ENCODE measurements at places on chromosomes 5 and 9. TPM values are rescaled to one million over a fixed set of nuclear protein-coding genes. Genes with fewer than 3 reads are reported as not detected.
A peak's percentile ranks its signal among the peaks of the same experiment; 100 is the strongest.

CTNNAL1 gene
- 30.2 TPM for total RNA-seq

PDCD1LG2 gene
- total RNA-seq: 0.15 TPM

- DNase-seq: no peak
- H3K4me3 ChIP-seq: no peak overlapping the region
- no peaks in the 10 kb centered on the region for H3K27me3 ChIP-seq
Measured at GRCh38 chr5:112823656-112824055, 37.4 kb upstream of the SRP19 start.

DPM2 gene
- total RNA-seq: 38.9 TPM

DNA sequence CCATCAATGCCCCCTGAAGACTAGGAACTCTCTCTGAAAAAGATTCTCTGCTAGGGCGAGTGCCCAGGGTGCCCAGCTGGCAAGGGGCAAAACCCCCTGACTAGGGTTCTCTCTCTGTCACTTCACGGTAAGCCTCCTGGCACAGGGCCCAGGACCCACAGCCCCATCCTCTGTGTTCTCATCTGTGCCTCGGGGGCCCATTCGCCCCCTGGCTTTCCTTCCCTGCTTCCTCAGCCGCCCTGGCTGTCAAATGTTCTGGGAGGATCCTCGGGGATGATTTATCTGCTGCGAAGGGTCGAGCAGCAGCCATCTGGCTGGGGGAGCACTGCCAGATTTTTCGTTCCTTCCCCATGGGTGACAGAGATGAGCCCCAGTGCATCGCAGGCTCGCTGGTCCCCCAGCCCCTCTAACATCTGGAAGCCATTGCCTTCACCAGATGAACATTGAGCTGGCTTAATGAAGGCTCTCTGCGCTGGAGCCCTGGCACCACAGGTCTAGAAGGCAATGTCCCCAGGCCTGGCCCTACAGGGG is 24.2 kb downstream of the HMCN2 start:
- no peaks in the 10 kb centered on the region for H3K36me3 ChIP-seq
- no peaks in the 10 kb centered on the region for H3K27me3 ChIP-seq
- no peak overlapping the region for H3K4me3 ChIP-seq
- no peak for DNase-seq

AGXT2 gene
- not detected for total RNA-seq

GRCh38 chr5:10364186-10364689 is 10.7 kb downstream of the MARCHF6 start:
- H3K27ac ChIP-seq: no peak overlapping the region
- no peak for DNase-seq
- no peaks in the 10 kb centered on the region for H3K27me3 ChIP-seq
- H3K36me3 ChIP-seq: no peaks in the 10 kb centered on the region
- H3K4me1 ChIP-seq: no peaks in the 10 kb centered on the region
- no peak overlapping the region for H3K4me3 ChIP-seq

DNA sequence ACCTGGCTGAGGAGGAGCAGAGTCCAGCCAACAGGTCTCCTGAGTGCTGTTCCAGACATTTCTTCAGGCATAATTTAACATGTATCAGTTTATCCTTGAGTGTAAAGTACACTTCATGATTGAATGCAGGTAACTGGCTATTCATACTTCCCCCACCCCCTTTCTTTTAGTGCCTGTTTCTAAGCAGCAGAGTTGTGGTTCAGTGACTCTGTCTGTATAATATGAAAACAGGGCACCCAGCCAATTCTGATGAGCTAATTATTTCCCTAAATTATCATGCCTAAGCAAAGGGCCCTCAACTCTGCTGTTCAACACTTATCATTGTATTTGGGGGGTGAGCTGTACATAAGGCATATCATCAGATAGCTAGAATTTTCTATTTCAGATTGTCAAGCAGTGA is 51.9 kb upstream of the ZSWIM6 start:
- no peak overlapping the region for H3K4me3 ChIP-seq
- H3K4me1 ChIP-seq: peaks cover 7% of the 10 kb centered on the region
- no peaks in the 10 kb centered on the region for H3K27me3 ChIP-seq
- no peak overlapping the region for H3K27ac ChIP-seq
- DNase-seq: no peak

REEP2 gene
- 3.2 TPM for total RNA-seq

PCDHB9 gene
- 0.53 TPM for total RNA-seq

DNA sequence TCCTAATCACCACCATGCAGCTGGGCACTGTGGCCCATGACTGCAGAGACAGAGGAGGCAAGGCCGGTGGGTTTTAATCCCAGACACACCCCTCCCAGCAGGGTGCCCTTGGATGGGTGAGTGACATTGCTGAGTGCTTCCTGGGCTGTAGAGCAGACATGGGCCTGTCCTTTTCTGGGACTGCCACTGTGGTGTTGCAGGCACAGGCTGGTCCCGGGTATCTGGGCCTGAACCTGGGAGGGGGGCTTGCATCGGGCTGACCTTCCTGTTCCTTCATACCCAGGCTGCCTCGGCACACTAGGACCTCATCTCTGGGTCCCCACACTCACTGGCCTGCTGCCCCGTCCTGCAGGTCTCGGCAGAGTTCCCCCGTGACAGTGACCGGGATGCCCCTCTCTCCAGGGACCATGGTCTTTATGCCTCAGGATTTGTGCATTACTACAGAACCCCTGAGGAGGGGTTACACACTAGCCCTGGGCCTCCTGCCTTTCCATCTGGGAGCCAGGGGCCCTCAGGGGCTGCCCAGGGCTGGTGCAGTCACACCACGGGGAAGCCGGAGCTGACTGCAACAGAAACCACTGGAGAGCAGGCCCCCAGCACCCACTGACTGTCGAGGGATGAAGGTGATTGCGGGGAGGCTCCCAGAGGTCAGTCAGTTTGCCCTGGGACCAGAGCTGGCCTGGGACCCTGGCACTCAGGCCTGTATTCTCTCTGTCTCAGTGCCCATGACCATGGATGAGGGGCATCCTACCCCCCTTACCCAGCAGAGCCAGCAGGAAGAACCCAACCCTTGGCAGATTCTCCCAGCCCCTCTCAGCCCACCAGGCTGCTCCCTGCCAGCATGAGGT is 8.9 kb upstream of the SLC25A48 start:
- no peak for DNase-seq
- no peaks in the 10 kb centered on the region for H3K27me3 ChIP-seq
- no peaks in the 10 kb centered on the region for H3K36me3 ChIP-seq
- no peak overlapping the region for H3K27ac ChIP-seq
- H3K4me1 ChIP-seq: no peaks in the 10 kb centered on the region

- no peaks in the 10 kb centered on the region for H3K4me1 ChIP-seq
- no peak for DNase-seq
- H3K4me3 ChIP-seq: no peak overlapping the region
- no peaks in the 10 kb centered on the region for H3K27me3 ChIP-seq
- H3K27ac ChIP-seq: no peak overlapping the region
- no peaks in the 10 kb centered on the region for H3K36me3 ChIP-seq
Measured at GRCh38 chr5:58274191-58274590, 185.7 kb downstream of the PLK2 start.

GRCh38 chr5:124658867-124659557 is 87.4 kb downstream of the ZNF608 start:
- H3K36me3 ChIP-seq: no peaks in the 10 kb centered on the region
- peak overlapping the region; percentile 36 for H3K27ac ChIP-seq
- peaks cover 34% of the 10 kb centered on the region for H3K4me1 ChIP-seq
- H3K4me3 ChIP-seq: no peak overlapping the region
- DNase-seq: no peak

GRCh38 chr9:136974817-136975535 is 2.3 kb upstream of the PTGDS start:
- H3K27ac ChIP-seq: no peak overlapping the region
- no peaks in the 10 kb centered on the region for H3K36me3 ChIP-seq
- DNase-seq: no peak
- H3K27me3 ChIP-seq: no peaks in the 10 kb centered on the region
- H3K4me3 ChIP-seq: no peak overlapping the region

- H3K36me3 ChIP-seq: no peaks in the 10 kb centered on the region
- H3K27ac ChIP-seq: no peak overlapping the region
- H3K4me3 ChIP-seq: no peak overlapping the region
- H3K4me1 ChIP-seq: no peaks in the 10 kb centered on the region
- H3K27me3 ChIP-seq: no peaks in the 10 kb centered on the region
Measured at GRCh38 chr9:115411993-115412452, 294.1 kb upstream of the TNC start.

DNA sequence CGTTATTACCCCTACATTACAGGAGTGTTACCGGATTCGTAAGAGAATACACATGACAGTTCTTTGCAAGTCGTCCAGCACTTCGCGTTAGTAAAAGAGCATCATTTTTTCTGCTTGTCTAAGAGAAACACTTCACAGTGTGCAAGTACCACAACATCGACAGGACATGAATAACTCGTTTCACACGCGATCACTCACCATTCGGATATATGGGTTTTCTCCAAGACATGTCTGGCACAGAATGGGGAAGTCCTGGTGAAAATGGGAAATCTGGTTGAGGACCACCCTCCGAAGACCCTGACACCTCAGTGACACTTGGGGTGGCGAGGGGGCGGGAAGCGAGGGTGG is 642 bp downstream of the RBM22 start:
- peaks cover 20% of the 10 kb centered on the region for H3K36me3 ChIP-seq
- H3K4me1 ChIP-seq: peaks cover 9% of the 10 kb centered on the region
- peak overlapping the region; percentile 96 for H3K4me3 ChIP-seq
- no peaks in the 10 kb centered on the region for H3K27me3 ChIP-seq
- peak overlapping the region; percentile 93 for H3K27ac ChIP-seq

APBA1 gene
- 6.3 TPM for total RNA-seq

DNA sequence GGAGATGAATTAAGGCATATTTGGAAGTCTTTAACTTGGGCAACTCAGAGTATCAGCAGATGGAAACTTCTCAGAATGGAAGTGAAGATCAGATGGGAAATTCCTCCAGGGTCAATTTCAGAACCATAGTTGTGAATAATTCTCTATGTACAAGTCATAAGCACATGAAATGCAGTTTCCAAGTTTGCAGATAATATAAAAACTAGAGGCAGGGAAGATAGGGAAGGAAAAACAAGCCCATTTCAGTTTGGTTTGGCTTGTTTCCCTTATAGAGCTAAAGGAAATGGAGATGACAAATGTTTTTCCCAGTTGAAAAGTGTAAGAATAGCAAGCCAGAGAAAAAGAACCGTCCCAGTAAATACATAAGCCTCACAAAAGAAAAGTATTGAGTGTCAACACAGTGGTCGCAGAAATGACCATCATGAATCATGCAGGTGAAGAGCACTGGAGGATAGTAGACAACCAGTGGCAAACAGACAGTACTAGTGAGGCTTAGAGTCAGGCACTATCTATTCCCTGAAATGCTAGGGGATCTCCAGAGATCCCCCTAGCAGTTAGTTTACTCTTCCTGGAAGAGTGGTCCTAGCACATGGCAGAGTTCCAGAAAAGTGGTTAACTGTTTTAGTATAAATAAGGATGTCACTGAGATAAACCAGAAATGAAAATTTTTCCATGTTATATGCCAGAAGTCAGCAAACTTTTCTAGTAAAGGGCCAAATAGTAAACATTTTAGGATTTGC is 245.9 kb downstream of the SAXO1 start:
- no peaks in the 10 kb centered on the region for H3K27me3 ChIP-seq
- no peak for DNase-seq
- H3K4me3 ChIP-seq: no peak overlapping the region
- no peak overlapping the region for H3K27ac ChIP-seq

CD180 gene
- total RNA-seq: 0.30 TPM

SLC6A7 gene
- total RNA-seq: 5.0 TPM

DNA sequence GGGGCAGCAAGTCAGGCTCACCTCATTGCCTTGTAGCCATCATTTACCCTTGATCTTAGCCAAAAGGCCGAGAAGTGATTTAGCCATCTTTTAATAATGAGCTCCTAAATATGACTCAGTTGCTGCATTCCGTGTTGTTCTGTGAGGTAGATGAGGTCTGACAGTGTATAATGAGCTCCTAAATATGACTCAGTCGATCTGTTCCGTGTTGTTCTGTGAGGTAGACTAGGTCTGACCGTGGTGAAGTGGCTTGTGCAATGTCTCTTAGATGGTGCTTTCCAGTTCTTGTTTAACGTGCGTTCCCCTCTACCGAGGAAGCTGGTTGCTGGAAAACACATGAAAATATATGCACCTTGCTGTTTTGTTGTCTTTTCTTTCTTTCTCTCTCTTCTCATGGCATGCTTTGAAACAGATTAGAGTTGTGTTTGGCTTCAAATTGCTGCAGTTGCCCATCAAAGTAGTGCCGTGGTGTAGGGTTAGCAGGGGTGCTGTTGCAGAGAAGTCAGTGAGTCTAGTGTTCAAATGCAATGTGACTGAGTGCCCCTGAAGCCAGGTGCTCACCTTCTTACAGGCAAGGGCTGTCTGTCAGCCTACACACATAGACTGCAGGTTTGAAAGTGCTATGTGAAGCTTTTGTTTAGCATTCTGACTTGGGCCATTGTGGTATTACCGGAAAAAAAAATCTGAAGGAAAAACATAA is 118.6 kb downstream of the KDM4C start:
- no peaks in the 10 kb centered on the region for H3K4me1 ChIP-seq
- no peaks in the 10 kb centered on the region for H3K27me3 ChIP-seq
- DNase-seq: no peak
- no peak overlapping the region for H3K27ac ChIP-seq

KIF20A gene
- 10.4 TPM for total RNA-seq

GRCh38 chr9:16192403-16193017 is 639.7 kb downstream of the CCDC171 start:
- no peak for DNase-seq
- H3K27ac ChIP-seq: no peak overlapping the region
- no peaks in the 10 kb centered on the region for H3K36me3 ChIP-seq
- no peak overlapping the region for H3K4me3 ChIP-seq
- no peaks in the 10 kb centered on the region for H3K4me1 ChIP-seq

- H3K36me3 ChIP-seq: no peaks in the 10 kb centered on the region
- no peak overlapping the region for H3K4me3 ChIP-seq
- peak; percentile 38 for DNase-seq
- no peaks in the 10 kb centered on the region for H3K27me3 ChIP-seq
- H3K4me1 ChIP-seq: no peaks in the 10 kb centered on the region
Measured at GRCh38 chr9:114174876-114175771, 19.8 kb downstream of the COL27A1 start.

GRCh38 chr5:142433526-142434321 is 108.9 kb upstream of the SPRY4 start:
- no peak overlapping the region for H3K27ac ChIP-seq
- no peaks in the 10 kb centered on the region for H3K4me1 ChIP-seq
- no peak overlapping the region for H3K4me3 ChIP-seq
- DNase-seq: no peak
- no peaks in the 10 kb centered on the region for H3K27me3 ChIP-seq

GRCh38 chr5:94903726-94904125 is 285.3 kb downstream of the SLF1 start:
- no peaks in the 10 kb centered on the region for H3K27me3 ChIP-seq
- no peak for DNase-seq
- H3K27ac ChIP-seq: no peak overlapping the region
- no peaks in the 10 kb centered on the region for H3K36me3 ChIP-seq
- no peaks in the 10 kb centered on the region for H3K4me1 ChIP-seq

GRCh38 chr5:9156282-9156681 is 389.6 kb downstream of the SEMA5A start:
- no peak overlapping the region for H3K27ac ChIP-seq
- no peak overlapping the region for H3K4me3 ChIP-seq
- no peaks in the 10 kb centered on the region for H3K27me3 ChIP-seq
- DNase-seq: no peak
- no peaks in the 10 kb centered on the region for H3K36me3 ChIP-seq

Data from colonic mucosa (tissue), 4 donors.